Fibroblast of skin of abdomen (primary cell): ENCODE measurements at places on chromosomes 6 and 20.

GRCh38 chr20:19995220-19995863 is 21.8 kb upstream of the NAA20 start:
- DNase-seq = peak; percentile 72

GRCh38 chr6:137218473-137218916 is 690 bp downstream of the IFNGR1 start:
- DNase-seq = peak; percentile 39

DNA sequence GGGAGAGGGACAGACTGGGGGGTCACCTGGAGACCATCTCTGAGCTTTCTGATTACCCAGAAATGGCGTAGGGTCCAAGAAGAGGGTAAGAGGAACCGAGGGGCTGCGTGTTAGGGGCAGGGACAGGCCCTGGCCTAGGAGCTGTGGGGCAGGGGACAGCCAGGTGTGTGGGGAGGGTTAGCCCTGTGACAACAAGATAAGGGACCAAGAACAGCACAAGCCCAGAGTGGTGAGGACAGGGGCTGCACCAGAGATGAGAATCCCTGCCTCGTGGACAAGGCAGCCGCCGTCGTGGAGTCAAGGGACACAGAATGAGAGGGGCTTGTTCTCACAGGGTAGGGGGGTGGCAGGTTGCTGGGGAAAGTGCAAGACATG is 449 bp upstream of the AVP start:
- DNase-seq = no peak

- DNase-seq = no peak
These were observed 1.0 kb upstream of the YTHDF1 start for GRCh38 chr20:63216849-63217471.

DNA sequence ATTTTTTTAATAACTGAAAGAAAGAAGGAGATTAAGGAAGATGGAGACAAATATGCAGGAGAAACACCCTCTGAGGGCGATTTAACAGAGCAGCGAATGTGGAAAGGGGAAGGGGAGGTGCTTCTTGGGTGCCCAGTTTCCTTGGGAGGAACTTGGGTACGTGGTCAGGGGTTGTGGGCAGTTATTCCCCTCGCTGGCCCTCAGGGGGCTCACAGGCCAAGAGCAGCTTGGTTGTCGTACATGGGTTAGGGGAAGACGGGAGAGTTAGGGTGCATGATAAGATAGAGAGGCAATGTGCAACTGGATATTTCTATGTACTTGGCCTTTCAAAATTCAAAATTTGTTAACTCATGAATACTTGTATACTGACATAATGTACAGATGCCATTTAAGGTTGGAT is 7.0 kb upstream of the TUBB2A start:
- no peak for DNase-seq

- DNase-seq = peak; percentile 68
These were observed at the start of gene SLC2A10 for GRCh38 chr20:46709459-46710152. TSS of gene SLC2A10 (plus strand) at chr20:46709649. CDS start at chr20:46709737, 88 bp downstream.

DNA sequence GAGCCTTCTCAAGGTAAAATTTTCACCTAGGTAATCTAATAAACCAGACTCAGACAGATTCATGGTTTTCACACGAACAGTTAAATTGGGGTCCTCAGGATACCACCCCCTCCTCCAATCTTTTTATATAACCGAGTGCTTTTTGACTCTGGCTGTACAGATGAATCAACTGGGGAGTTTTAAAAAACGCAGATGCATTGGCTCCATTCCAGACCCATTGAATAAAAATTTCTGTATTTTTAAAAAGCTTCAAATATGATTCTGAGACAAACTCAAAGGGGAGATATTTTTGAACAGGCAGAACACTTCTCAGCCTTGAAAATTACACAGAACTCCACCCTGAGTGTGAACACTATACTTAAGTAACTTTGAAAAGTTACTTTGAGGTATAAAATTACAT is 7.2 kb downstream of the UTRN start:
- DNase-seq = no peak

DNA sequence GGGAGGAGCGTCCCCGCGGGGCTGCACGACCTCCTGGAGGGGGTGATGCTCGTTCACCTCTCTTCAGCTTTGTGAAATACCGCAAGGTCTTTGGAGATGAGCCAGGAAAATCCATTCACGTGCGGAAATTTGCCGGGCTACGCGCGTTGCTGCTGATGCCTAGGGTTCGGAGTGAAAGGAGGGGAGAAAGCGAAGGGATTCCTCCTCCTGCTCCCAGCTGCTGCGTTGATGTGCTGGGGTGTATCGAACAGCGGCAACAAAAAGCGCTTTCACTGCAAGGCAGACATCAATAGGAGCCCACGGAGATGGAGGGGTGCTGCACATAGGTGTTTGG is 391 bp upstream of the B3GAT2 start:
- DNase-seq = no peak
